ENCODE measurements at places on chromosomes 2 and 18. TPM values are rescaled to one million over a fixed set of nuclear protein-coding genes. Genes with fewer than 3 reads are reported as not detected.

DNA sequence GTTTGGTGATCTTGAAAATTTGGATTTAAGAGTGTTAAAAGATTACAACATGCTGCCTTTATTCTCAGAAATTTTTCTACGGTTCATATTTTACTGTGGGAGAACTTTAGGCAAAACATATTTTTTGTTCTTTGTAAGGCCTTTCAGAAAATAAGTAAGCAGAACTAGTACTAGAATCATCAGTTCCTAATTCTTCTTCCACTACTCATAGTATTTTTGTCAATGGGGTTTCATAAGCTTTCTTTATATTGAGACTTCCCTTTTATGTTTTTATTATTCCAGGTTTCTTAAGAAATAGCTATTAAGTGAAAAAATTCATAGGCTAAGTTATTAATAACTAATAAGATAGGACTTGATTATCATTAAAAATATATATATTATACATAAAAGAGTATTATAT is 12.4 kb downstream of the UGGT1 start:
- DNase-seq: no peak
- no peak overlapping the region for H3K27ac ChIP-seq
- no peak overlapping the region for H3K4me3 ChIP-seq

- peak overlapping the region; percentile 64 for H3K27ac ChIP-seq
- H3K36me3 ChIP-seq: no peaks in the 10 kb centered on the region
- peak overlapping the region; percentile 88 for H3K4me3 ChIP-seq
- peak; percentile 28 for DNase-seq
- H3K27me3 ChIP-seq: peaks cover 24% of the 10 kb centered on the region
- H3K4me1 ChIP-seq: peaks cover 13% of the 10 kb centered on the region
Observed at GRCh38 chr2:111117598-111118480, 2.9 kb upstream of the BCL2L11 start.

Gene AQP12B
- not detected for total RNA-seq

GRCh38 chr2:48600204-48600813 is 17.3 kb upstream of the GTF2A1L start:
- H3K36me3 ChIP-seq: no peaks in the 10 kb centered on the region
- no peak overlapping the region for H3K27ac ChIP-seq
- DNase-seq: peak; percentile 36
- H3K4me3 ChIP-seq: no peak overlapping the region
- H3K4me1 ChIP-seq: no peaks in the 10 kb centered on the region

Gene ERMN
- total RNA-seq: 0.36 TPM

Measured in endothelial cell (in vitro differentiated cells).